ENCODE measurements at places on chromosomes 7 and 10. TPM values are rescaled to one million over a fixed set of nuclear protein-coding genes. Genes with fewer than 3 reads are reported as not detected.

Gene ETV1
- total RNA-seq = 34.1 TPM

Gene GSDME
- 8.3 TPM for total RNA-seq

Gene URGCP
- total RNA-seq = 24.1 TPM

Gene ZSCAN25
- total RNA-seq = 12.7 TPM

Gene ZNF365
- 0.85 TPM for total RNA-seq

Gene PUS7
- 16.3 TPM for total RNA-seq

Gene BTRC
- 17.0 TPM for total RNA-seq

Gene SLC18A2
- total RNA-seq = 12.6 TPM

Gene AGAP9
- total RNA-seq = 7.6 TPM

Gene MICU1
- 62.5 TPM for total RNA-seq

Gene AMPH
- 15.3 TPM for total RNA-seq

Gene PITX3
- total RNA-seq = 0.32 TPM

Gene EGR2
- total RNA-seq = 2.3 TPM

Gene NPFFR1
- 0.05 TPM for total RNA-seq

Gene LGI1
- total RNA-seq = 11.2 TPM

Gene GDF2
- total RNA-seq = not detected

Gene UCN3
- not detected for total RNA-seq

Gene BLVRA
- total RNA-seq = 16.2 TPM

Gene C10orf143
- 1.6 TPM for total RNA-seq

Gene SLC16A9
- 9.2 TPM for total RNA-seq

Gene KLF14
- total RNA-seq = 0.32 TPM

Gene MYH16
- not detected for total RNA-seq

Gene TMEM168
- 84.2 TPM for total RNA-seq

Gene CELF2
- total RNA-seq = 52.7 TPM

Gene TMEM229A
- 2.0 TPM for total RNA-seq

Gene HPSE2
- total RNA-seq = 48.1 TPM

Gene SORCS3
- 1.3 TPM for total RNA-seq

Gene SDK1
- total RNA-seq = 15.1 TPM

Gene OR13A1
- 0.85 TPM for total RNA-seq

Gene METTL27
- 2.9 TPM for total RNA-seq

Gene ASZ1
- total RNA-seq = not detected

Gene WNT8B
- 0.11 TPM for total RNA-seq

Gene C1QL3
- 0.21 TPM for total RNA-seq

Gene GTF2IRD1
- 8.6 TPM for total RNA-seq

Gene FMC1
- 15.1 TPM for total RNA-seq

Gene MYL10
- total RNA-seq = 0.63 TPM

Gene SEPTIN14
- not detected for total RNA-seq

Gene WIPF3
- 0.95 TPM for total RNA-seq

Gene ASB10
- total RNA-seq = not detected

Gene INSIG1
- 72.2 TPM for total RNA-seq

Gene RARRES2
- 86.2 TPM for total RNA-seq

Gene DNA2
- 16.8 TPM for total RNA-seq

Gene CFAP46
- total RNA-seq = 0.53 TPM

Gene EBF3
- 29.4 TPM for total RNA-seq

Gene CDK1
- total RNA-seq = 66.8 TPM

Gene RSPH10B
- total RNA-seq = not detected

Gene TWIST1
- total RNA-seq = 22.9 TPM

Gene MYO3A
- 7.0 TPM for total RNA-seq

Gene PODXL
- 18.7 TPM for total RNA-seq

Gene PNLIPRP2
- not detected for total RNA-seq
